ENCODE measurements at places on chromosomes 2 and 18. TPM values are rescaled to one million over a fixed set of nuclear protein-coding genes. Genes with fewer than 3 reads are reported as not detected.

The NCKAP5 gene
- not detected for total RNA-seq

GRCh38 chr2:207594264-207594663, 30.9 kb downstream of the METTL21A start:
- peaks cover 48% of the 10 kb centered on the region for H3K36me3 ChIP-seq
- H3K4me3 ChIP-seq: no peak overlapping the region
- H3K27me3 ChIP-seq: no peaks in the 10 kb centered on the region
- no peak overlapping the region for H3K27ac ChIP-seq

- H3K4me1 ChIP-seq: peaks cover 11% of the 10 kb centered on the region
- no peak for DNase-seq
These were observed 59.8 kb downstream of the SLC4A3 start for GRCh38 chr2:219687272-219687671.

GRCh38 chr2:114717049-114717448, 274.6 kb downstream of the DPP10 start:
- DNase-seq: no peak
- no peaks in the 10 kb centered on the region for H3K27me3 ChIP-seq
- H3K27ac ChIP-seq: no peak overlapping the region
- no peaks in the 10 kb centered on the region for H3K36me3 ChIP-seq
- no peaks in the 10 kb centered on the region for H3K4me1 ChIP-seq

The TRPM8 gene
- total RNA-seq: not detected

GRCh38 chr2:160667811-160668210, 174.2 kb upstream of the RBMS1 start:
- H3K4me3 ChIP-seq: no peak overlapping the region
- no peaks in the 10 kb centered on the region for H3K36me3 ChIP-seq
- H3K27me3 ChIP-seq: no peaks in the 10 kb centered on the region
- no peak overlapping the region for H3K27ac ChIP-seq
- no peaks in the 10 kb centered on the region for H3K4me1 ChIP-seq

The ERFE gene
- total RNA-seq: 0.17 TPM

GRCh38 chr2:88230911-88231310, 60.8 kb downstream of the THNSL2 start:
- H3K27ac ChIP-seq: no peak overlapping the region
- H3K4me3 ChIP-seq: no peak overlapping the region
- no peaks in the 10 kb centered on the region for H3K27me3 ChIP-seq
- no peaks in the 10 kb centered on the region for H3K36me3 ChIP-seq
- H3K4me1 ChIP-seq: no peaks in the 10 kb centered on the region

GRCh38 chr2:17084877-17085276, 419.2 kb upstream of the CYRIA start:
- no peaks in the 10 kb centered on the region for H3K4me1 ChIP-seq
- no peaks in the 10 kb centered on the region for H3K36me3 ChIP-seq
- no peaks in the 10 kb centered on the region for H3K27me3 ChIP-seq
- no peak overlapping the region for H3K4me3 ChIP-seq
- DNase-seq: no peak

- no peak overlapping the region for H3K4me3 ChIP-seq
- no peak overlapping the region for H3K27ac ChIP-seq
- no peaks in the 10 kb centered on the region for H3K4me1 ChIP-seq
- no peak for DNase-seq
- H3K36me3 ChIP-seq: no peaks in the 10 kb centered on the region
These were observed 16.3 kb downstream of the SLC19A3 start for GRCh38 chr2:227701556-227701955.

- no peaks in the 10 kb centered on the region for H3K4me1 ChIP-seq
- DNase-seq: no peak
- no peak overlapping the region for H3K4me3 ChIP-seq
These were observed 254.2 kb upstream of the SALL3 start for GRCh38 chr18:78725426-78725825.

- no peaks in the 10 kb centered on the region for H3K4me1 ChIP-seq
- no peak overlapping the region for H3K27ac ChIP-seq
- no peak for DNase-seq
- no peaks in the 10 kb centered on the region for H3K36me3 ChIP-seq
- H3K4me3 ChIP-seq: no peak overlapping the region
- no peaks in the 10 kb centered on the region for H3K27me3 ChIP-seq
These were observed 98.7 kb downstream of the GRB14 start for GRCh38 chr2:164522561-164522981.

The PLGLB1 gene
- 16.9 TPM for total RNA-seq

- H3K4me3 ChIP-seq: no peak overlapping the region
- H3K4me1 ChIP-seq: no peaks in the 10 kb centered on the region
- no peak for DNase-seq
- H3K27me3 ChIP-seq: no peaks in the 10 kb centered on the region
- no peaks in the 10 kb centered on the region for H3K36me3 ChIP-seq
These were observed 40.6 kb downstream of the KIAA2012 start for GRCh38 chr2:202113571-202114142.

GRCh38 chr2:3355951-3356569, 21.6 kb downstream of the EIPR1 start:
- DNase-seq: no peak
- no peak overlapping the region for H3K4me3 ChIP-seq
- peaks cover 17% of the 10 kb centered on the region for H3K4me1 ChIP-seq
- no peaks in the 10 kb centered on the region for H3K27me3 ChIP-seq
- H3K27ac ChIP-seq: no peak overlapping the region

The CNGA3 gene
- not detected for total RNA-seq

GRCh38 chr18:62399781-62400308, 74.7 kb downstream of the TNFRSF11A start:
- H3K27ac ChIP-seq: no peak overlapping the region
- H3K4me3 ChIP-seq: no peak overlapping the region
- H3K36me3 ChIP-seq: no peaks in the 10 kb centered on the region
- H3K4me1 ChIP-seq: peaks cover 8% of the 10 kb centered on the region
- DNase-seq: no peak
- H3K27me3 ChIP-seq: no peaks in the 10 kb centered on the region

DNA sequence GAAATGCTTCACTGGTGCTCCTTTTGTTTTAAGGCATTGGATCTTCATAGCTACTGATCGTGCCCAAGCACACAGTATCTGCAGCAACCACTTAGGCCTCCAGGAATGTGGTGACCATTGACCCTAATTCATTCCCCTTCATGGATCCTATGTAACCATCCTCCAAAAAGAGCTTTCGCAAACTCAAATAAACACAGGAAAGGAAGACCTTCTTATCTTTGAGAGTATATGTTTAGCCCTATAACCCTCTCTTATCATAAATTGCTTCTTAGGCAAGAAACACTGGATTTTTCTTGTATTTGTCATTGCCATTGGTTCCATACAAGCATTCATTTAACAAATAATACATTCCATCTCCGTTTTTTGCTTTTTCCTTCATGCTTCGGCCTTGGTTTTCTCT, 4.1 kb upstream of the TTR start:
- DNase-seq: no peak
- H3K4me3 ChIP-seq: no peak overlapping the region
- H3K36me3 ChIP-seq: no peaks in the 10 kb centered on the region
- no peak overlapping the region for H3K27ac ChIP-seq
- H3K4me1 ChIP-seq: no peaks in the 10 kb centered on the region

The SNORC gene
- total RNA-seq: 0.94 TPM

The ASXL3 gene
- total RNA-seq: 0.02 TPM

GRCh38 chr2:150432312-150432625, 55.2 kb downstream of the RND3 start:
- no peaks in the 10 kb centered on the region for H3K36me3 ChIP-seq
- H3K27ac ChIP-seq: no peak overlapping the region
- no peak for DNase-seq
- no peaks in the 10 kb centered on the region for H3K27me3 ChIP-seq
- H3K4me1 ChIP-seq: no peaks in the 10 kb centered on the region
- no peak overlapping the region for H3K4me3 ChIP-seq

GRCh38 chr2:197086500-197086899, 160.0 kb upstream of the PGAP1 start:
- no peak overlapping the region for H3K4me3 ChIP-seq
- no peaks in the 10 kb centered on the region for H3K27me3 ChIP-seq
- peaks cover 8% of the 10 kb centered on the region for H3K4me1 ChIP-seq
- H3K27ac ChIP-seq: peak overlapping the region; percentile 72

The SGPP2 gene
- total RNA-seq: 6.0 TPM

GRCh38 chr2:18423636-18424035, 136.8 kb downstream of the RDH14 start:
- H3K36me3 ChIP-seq: no peaks in the 10 kb centered on the region
- no peak overlapping the region for H3K27ac ChIP-seq
- no peaks in the 10 kb centered on the region for H3K4me1 ChIP-seq
- H3K4me3 ChIP-seq: no peak overlapping the region
- DNase-seq: no peak
- no peaks in the 10 kb centered on the region for H3K27me3 ChIP-seq

The MC4R gene
- not detected for total RNA-seq

GRCh38 chr18:75124551-75124950, 84.4 kb downstream of the PTGR3 start:
- H3K27ac ChIP-seq: no peak overlapping the region
- no peaks in the 10 kb centered on the region for H3K27me3 ChIP-seq
- H3K36me3 ChIP-seq: no peaks in the 10 kb centered on the region
- H3K4me3 ChIP-seq: no peak overlapping the region

- H3K4me3 ChIP-seq: no peak overlapping the region
- no peak overlapping the region for H3K27ac ChIP-seq
- no peaks in the 10 kb centered on the region for H3K27me3 ChIP-seq
- no peaks in the 10 kb centered on the region for H3K36me3 ChIP-seq
- H3K4me1 ChIP-seq: peaks cover 9% of the 10 kb centered on the region
- DNase-seq: no peak
These were observed 14.9 kb upstream of the FAP start for GRCh38 chr2:162258169-162258568.

The SLC35F6 gene
- 15.2 TPM for total RNA-seq

- H3K27ac ChIP-seq: no peak overlapping the region
- H3K36me3 ChIP-seq: no peaks in the 10 kb centered on the region
- DNase-seq: no peak
- H3K4me3 ChIP-seq: no peak overlapping the region
These were observed 1.7 kb upstream of the SERPINE2 start for GRCh38 chr2:224040753-224041152.

DNA sequence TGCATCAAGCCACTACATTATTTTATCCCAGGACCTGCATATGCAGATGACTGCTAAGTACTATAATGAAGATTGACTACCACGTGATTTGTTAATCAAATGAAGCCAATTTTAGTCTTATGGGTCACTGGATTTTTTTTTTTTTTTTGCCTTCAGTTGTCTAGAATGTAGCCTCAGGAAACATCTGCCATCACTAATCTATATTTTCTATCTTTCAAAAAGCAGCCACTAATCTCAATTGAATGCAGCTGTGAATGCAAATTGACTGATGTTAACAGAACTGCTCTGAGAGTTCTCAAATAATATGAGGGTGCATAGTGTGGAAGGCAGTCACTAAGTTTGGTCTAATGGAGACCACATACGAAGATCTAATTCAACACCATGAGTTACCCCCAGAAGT, 106.3 kb downstream of the ABCA12 start:
- no peaks in the 10 kb centered on the region for H3K27me3 ChIP-seq
- no peak overlapping the region for H3K4me3 ChIP-seq
- DNase-seq: no peak
- H3K4me1 ChIP-seq: no peaks in the 10 kb centered on the region
- no peak overlapping the region for H3K27ac ChIP-seq
- no peaks in the 10 kb centered on the region for H3K36me3 ChIP-seq

The CRYGC gene
- not detected for total RNA-seq

The ARID5A gene
- total RNA-seq: 100 TPM

The C2orf80 gene
- not detected for total RNA-seq

DNA sequence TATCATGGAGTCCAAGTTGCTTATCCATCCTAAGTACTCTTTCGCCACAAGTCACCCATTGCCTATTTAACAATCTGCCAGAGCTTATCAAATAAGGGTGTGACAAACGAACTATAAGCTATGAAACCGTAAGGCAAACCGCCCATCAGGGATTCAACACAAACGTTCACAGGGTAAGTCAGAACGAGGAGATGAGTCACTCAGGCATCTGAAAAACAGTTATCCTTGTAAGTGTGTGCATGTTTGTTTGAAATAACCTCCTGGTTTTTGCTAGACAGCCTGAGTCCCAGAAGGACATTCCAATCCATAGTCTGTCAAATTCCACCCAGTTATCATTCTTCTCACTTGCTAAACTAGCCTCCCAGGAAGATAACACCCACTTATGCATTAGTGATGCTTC, 299.1 kb downstream of the PAX3 start:
- DNase-seq: no peak
- no peak overlapping the region for H3K27ac ChIP-seq
- H3K4me1 ChIP-seq: no peaks in the 10 kb centered on the region
- no peaks in the 10 kb centered on the region for H3K27me3 ChIP-seq
- no peaks in the 10 kb centered on the region for H3K36me3 ChIP-seq

DNA sequence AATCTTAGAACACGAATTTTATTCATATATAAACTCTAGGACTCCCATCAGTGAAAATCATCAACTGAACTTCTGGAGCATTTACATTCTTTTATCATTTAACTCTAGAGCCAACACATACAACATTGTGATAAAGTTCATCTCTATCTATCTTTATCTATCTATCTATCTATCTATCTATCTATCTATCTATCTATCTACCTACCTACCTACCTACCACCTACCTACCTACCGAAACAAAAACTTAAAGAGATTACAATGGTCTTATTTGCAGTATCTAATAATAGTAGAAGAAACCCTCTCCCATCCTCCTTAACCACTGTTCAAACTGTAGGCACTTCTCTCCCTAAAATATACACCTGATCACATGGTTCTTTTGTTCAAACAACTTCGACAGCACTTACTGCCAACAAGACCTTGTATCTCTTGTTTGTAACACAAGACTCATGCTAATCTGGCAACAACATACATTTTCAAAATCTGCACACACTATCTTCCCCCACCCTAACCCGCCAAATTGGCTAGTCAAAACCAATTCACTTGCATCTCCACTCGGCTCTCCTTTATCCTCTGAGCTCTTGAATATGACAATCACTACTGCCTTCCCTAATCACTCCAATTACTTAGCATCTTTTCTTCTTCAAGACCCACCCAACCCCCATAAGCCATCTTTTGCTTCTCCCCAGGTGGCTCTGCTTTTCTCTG, 69.0 kb downstream of the GORASP2 start:
- no peaks in the 10 kb centered on the region for H3K36me3 ChIP-seq
- H3K4me3 ChIP-seq: no peak overlapping the region
- no peaks in the 10 kb centered on the region for H3K27me3 ChIP-seq
- no peak for DNase-seq
- no peak overlapping the region for H3K27ac ChIP-seq

DNA sequence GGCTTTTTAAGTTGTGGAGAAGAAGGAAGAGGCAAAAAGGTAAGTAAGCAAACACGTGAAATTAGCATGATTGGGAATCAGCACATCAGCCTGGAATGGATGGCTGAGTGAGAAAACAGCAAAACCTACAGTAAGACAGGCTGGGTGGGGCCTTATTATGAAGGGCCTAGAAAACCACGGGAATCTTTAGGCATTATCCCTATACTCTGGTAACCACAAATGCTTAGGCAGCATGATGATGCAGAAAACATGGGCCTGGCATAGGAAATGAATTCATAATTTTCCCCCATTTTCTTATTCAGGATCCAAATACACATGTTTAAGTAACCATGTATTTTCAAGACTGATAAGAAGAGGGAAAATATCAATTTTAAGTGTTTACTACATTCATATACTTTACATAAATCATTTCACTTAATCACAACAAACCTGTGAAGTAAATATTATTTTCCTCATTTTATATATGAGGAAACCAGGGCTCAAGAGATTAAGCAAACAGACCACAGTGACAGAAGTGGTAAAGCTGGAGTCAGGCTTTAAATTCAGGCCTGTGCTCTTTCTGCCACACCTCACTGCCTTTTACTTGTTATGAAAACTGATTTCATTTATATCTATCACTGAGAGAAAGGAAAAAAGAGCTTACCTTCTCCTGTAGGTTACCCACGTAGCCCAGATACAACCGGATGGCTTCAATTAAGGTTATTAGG, 4.0 kb downstream of the TMEM17 start:
- peaks cover 4% of the 10 kb centered on the region for H3K4me1 ChIP-seq
- H3K4me3 ChIP-seq: no peak overlapping the region
- no peak overlapping the region for H3K27ac ChIP-seq
- no peaks in the 10 kb centered on the region for H3K27me3 ChIP-seq
